Esophagus mucosa (tissue), 1 donor: ENCODE measurements at places on chromosomes 12 and 14. TPM values are rescaled to one million over a fixed set of nuclear protein-coding genes. Genes with fewer than 3 reads are reported as not detected.

STAC3 gene
- total RNA-seq: 1.1 TPM

GRCh38 chr14:42715316-42715715 is 1108.6 kb downstream of the LRFN5 start:
- ATAC-seq: no peak

TAS2R19 gene
- 1.2 TPM for total RNA-seq

DNA sequence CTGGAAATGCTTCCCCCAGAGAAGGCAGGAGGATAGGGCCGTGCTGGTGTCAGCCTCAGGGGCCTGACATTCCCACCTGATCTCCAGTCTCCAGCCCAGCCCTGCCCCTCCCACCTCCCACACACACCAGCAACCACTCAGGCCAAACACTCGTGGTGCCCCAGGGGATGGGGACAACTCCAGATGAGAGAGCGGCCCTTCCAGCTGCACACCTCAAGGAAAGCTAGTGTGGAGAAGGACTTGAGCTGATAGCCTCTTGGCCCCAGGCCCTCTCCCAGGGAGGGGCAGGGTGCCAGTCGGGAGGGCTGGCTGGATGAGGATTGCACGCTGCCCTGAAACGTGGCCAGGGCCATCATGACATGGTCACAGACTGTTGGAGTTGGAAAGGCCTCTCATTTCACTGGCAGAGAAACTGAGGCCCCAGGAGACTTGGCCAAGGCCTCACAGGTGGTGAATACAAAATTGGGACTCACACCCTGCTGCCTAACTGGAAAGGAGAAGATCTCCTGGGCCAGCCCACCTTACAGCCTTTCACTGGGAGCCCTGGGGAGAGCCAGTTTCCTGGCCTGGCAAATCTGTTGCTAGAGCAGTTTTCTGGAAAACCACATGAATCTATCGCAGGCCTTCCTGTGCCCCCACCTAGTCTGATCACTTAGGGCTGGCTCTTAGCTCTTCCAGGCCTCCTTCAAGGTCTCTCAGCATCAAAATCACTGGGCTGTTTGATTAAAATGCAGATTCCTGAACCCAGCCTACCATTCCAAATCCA is 52.1 kb downstream of the IRF2BPL start:
- ATAC-seq: peak; percentile 4

GRCh38 chr14:101598159-101598558 is 36.9 kb downstream of the DIO3 start:
- no peak for ATAC-seq

GRCh38 chr12:105104762-105105161 is 2.8 kb upstream of the WASHC4 start:
- no peak for ATAC-seq
